ENCODE measurements at places on chromosomes 16 and 17.

DNA sequence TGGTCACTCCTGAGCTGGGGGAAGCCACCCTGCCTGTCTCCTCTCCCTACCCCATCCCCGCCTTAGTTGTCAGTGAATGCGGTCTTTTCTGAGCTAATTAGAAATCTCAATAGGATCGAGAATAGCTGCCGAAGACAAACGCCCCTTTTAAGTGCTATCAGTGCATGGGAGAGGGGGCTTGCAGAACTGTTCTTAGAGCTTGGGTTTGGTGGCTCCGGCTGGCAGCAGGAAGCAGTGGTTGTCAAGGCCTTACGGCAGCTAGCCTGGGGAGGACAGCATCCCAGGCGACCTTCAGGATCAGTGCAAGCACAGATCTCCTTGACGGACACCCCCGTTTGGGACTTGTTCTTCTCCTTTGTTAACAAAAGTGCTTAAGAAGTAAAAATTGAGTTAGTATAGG is 195.1 kb downstream of the CCDC182 start:
- no peak for DNase-seq

DNA sequence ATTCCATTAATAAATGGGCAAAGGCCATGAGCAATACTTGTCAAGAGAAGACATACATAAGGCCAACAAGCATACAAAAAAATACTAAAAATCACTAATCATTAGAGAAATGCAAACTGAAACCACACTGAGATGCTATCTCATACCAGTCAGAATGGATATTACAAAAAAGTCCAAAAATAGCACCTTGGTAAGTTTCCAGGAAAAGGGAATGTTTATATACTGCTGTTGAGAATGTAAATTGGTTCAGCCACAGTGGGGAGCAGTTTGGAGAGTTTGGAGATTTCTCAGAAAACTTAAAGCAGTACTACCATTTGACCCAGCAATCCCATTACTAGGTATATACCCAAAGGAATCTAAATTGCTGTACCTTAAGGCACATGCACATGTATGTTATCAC is 467.7 kb downstream of the CDH11 start:
- no peak for DNase-seq

DNA sequence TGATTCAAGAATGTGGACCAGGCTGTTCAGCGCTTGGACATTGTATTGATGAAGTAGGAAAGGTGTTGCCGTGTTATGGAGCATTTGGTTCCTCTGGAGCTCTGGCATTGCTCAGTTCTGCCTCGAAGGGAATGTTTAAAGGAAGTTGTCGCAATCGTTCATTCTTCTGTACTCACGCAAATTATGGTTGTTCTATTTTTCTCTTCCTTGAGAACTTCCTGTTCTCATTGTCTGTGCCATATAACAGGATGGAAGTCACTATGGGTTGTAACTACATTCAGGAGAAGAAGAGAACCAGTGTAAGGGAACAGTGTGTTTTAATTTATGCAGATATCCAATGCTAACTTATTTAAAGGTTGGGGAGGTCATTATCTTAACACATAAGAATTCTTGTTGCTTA is 13.0 kb downstream of the PCTP start:
- DNase-seq, result peak; percentile 63

DNA sequence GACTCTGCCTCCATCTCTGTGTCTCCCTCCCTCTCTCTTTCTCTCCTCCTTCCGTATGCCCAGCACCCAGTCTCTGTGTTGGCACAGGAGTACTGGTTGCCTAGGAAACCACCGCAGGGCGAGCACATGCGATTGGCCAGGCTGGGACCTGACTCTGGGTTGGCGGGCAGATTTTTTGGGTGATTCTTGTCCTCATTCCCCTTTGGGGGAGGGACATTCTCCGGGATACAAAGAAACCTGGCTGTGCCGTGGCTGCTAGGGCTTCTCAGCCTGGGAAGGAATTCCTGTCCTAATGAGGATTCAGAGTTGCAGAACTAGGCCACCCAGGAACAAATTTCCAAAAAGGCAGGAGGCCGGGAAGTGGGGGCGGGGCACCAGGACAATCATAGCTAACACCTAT is 168.9 kb downstream of the SHISA9 start:
- no peak for DNase-seq

DNA sequence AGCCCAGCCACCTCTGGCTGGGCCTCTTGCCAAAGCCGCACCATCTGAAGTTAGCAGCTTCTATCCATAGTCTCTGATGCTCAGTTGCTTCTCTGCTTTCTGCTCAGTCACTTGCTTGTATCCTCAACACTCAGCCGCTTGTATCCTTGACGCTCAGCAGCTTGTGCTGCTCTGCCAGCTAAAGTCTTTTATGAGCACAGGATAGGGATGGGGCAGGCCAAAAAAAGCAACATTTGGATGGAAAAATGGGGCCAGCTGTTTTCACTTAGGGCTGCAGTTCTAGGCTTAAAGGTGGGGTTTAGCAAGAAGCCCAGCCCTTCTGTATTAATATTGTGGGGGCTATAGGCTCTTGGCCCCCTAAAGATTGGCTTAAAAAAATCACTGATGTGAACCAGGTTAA is 739.4 kb downstream of the CDH8 start:
- DNase-seq, result no peak

- no peak for DNase-seq
These were observed 6.3 kb downstream of the ALOX15B start for GRCh38 chr17:8044819-8045810.

DNA sequence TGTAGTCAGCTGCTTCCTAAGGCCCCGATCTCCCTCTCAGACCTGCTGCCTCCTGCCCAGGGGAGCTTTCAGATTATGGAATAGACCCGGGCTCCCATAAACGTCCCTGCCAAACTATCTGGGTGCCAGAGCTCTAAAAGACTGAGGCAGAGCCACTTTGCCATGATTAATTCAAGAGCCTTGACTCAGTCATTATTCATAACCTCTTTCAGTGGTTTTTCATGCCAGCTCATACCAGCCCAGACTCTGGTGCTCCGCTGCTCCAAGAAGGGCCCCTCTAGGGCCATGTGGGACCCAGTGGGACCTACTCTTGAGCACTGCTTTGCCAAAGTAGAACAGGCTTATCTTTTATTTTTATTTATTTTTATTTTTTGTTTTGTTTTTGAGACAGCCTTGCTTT is 23.9 kb downstream of the DNAI2 start:
- DNase-seq, result no peak

DNA sequence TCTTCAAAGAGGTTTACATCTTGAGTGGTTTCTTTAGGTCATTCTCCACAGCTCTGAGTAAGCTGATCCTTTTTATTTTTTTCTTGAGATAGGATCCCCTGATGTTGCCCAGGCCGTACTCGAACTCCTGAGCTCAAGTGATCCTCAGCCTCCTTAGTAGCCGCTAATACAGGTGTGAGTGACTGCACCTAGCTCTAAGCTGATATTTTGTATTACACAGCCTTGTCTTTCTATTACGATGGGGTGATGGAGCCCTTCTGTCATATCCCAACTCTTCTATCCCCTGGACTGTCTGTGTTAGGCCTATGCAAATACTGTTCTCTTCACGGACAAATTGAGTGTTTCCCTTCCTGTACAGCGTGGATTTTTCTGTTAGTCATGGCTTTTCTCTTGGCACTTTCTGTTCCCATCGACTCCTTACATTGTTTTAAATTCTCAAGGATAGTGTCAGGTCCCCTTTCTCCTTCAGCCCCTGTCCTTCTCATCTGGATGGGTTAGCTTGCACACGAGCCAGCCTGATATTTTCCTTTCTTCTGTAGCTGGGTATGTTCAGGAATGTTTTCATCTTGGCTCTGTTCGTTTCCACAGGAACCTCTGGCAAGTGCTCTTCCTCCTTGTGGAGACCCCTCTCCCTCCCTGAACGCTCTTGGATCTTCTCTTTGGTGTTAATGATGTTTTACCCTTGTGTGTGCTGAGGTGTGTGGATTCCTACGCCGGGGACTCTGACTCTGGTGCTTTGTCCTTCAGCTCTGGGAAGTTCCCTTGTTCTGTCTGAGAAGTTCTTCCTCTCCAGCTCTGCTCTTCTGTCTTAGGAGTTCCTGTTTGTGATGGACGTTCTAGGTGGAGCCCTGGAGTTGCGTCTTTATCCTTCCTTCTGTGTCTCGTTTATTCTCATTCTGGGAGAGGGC is 2.3 kb downstream of the BANP start:
- peak; percentile 52 for DNase-seq

DNA sequence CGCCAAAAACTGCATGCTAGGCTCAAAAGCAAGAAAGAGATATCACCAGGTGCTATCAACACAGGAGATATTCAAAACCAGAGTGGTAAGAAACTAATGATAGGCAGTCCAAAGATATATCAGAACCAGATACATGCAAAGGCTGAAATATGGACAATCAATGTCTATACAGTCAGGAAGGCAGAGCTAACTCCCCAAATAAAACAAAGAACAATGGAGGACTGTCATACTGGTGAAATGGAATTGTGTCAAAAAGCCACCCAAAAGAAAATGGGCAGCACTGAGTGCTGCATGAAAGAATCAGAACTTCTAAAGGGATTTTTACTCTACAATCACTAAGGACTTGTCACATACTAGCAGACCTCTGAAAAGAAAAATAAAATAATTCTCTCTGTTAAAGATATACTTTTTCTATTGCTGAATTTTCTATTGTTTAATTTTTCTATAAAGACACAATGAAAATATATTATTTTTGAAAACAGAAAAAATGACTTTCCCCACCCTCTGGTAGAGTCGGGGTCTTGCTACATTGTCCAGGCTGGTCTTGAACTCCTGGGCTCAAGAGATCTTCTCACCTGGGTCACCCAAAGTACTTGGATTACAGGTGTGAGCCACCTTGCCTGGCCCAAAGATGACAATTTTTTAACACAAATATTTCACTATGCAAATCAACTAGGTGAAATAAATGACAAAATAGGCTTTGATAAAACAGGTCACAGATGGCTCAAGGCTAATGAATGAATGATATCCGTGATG is 98.2 kb downstream of the USP32 start:
- no peak for DNase-seq

DNA sequence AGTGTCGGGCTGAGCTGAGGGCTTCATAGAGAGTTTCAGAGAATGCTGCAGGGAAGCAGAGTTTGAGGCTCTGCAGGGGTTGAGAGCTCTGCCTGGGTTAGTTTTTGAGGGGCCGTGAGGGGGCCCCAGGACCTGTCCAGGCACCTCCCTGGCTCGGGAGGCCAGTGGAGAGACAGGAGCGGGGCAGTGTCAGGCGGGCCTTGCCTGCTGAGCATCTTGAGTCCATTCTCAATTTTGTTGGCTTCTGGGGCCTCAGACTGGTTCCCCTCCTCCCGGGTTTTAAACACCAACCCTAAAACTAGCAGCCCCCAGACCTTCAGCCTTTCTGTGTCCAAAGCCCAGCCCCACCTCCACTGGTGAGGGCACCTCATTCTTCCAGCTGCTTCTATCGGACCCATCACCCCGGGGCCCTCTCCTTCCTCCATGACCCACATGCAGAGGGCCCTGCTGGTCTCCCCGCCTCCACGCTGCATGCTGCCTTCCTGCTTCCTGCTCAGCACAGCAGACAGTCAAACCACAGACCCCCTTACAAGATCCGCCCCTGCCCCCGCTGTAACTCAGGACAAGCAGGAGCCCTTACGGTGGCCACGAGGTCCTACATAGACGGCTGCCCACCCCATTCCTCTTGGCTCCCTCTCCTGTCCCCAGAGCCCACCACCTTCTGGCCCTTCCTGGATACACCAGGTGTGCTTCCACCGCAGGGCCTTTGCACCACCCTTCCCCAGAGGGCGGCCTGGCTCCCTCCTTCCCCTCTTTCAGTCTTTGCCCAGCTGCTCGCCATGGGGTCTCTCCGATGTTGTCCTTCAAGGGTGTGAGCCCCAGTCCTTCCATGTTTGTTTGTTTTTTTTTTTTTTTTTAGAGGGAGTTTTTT is 3.8 kb downstream of the RNF213 start:
- peak; percentile 59 for DNase-seq

- DNase-seq, result no peak
These were observed 72.5 kb downstream of the RBFOX1 start for GRCh38 chr16:7405166-7405565.

GRCh38 chr16:63623551-63624039 is 1498.3 kb downstream of the CDH11 start:
- DNase-seq, result no peak
